Substantia nigra (tissue), 51 donors: ENCODE measurements at places on chromosomes 1 and 21.

GRCh38 chr1:225780630-225781029, 3.0 kb downstream of the SRP9 start:
- DNase-seq: no peak

- DNase-seq: no peak
Measured at GRCh38 chr21:45786660-45787059, 143.1 kb downstream of the PCBP3 start.

- DNase-seq: no peak
Measured at GRCh38 chr1:116286541-116286971, 86.5 kb upstream of the ATP1A1 start.

GRCh38 chr1:184156521-184157393, 105.2 kb downstream of the TSEN15 start:
- no peak for DNase-seq

DNA sequence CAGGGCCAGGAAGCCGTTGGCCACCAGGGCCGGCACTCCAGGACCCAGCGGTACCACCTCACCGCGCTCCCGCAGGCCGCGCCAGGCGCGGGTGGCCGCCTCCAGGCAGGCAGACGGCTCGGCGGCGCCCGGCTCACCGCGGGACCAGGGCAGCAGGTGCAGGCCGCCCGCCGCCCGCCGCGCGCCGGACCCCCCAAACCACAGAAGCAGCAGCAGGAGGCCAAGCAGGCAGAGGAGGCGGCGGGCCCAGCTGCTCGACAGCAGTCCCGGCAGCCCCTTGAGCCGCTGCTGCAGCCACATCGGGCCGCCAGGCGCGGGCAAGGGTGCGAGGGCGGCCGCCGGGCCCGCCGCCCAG, 312 bp downstream of the KIAA2013 start:
- peak; percentile 43 for DNase-seq

- DNase-seq: peak; percentile 27
Measured at GRCh38 chr1:56550138-56550858, 29.1 kb downstream of the PLPP3 start.

DNA sequence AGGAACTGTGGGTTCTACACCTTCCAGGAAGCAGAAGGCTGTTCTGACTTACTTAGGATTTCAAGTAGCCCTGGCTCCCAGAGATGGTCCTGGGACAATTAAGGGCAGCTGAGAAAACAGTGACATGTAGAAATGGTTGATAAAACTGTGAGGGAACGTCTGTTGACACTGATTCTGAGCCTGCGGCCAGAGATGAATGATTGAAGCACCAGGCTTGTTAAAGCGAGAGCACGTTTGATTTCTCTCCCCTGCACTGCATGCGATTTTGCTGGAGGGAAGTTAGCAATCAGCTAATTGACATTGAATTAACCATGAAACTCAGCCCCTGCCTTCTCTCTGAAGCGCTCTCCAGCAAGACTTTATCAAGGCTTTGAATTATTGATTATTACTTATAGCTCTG, 29.9 kb upstream of the POU3F1 start:
- DNase-seq: no peak

GRCh38 chr1:89987159-89987819, 7.6 kb upstream of the ZNF326 start:
- DNase-seq: peak; percentile 61

DNA sequence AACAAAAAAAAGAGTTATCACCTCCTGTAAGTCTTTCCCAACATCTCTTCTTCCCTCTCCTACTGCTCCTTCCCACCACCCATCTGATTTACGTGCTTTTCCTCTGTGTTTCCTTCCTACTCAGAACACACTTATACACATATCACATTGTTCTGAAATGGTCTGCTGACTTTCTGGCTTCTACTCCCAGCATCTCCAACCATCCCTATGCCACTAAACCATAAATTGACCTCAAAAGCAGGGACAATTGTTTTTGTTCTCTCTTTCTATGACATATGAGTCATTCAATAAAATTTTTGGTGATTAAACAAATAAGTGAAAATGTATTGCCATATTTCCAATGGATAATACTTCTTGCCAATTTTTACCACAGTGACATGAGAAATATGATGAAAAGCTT, 8.2 kb downstream of the GOLPH3L start:
- DNase-seq: no peak

DNA sequence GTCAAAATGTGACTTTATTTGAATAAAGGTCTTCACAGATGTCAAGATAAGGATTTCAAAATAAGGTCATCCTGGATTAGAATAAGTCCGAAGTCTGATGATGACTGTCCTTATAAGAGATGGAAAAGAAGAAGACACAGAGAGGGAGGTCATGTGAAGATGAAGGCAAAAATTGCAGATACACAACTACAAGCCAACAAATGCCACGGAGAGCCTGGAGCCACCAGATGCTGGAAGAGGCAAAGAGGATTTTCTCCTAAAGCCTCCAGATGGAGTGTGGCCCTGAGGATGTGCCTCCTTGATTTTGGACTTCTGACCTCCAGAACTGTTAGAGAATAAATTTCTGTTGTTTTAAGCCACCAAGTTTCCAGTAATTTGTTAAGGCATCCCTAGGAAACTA, 31.2 kb downstream of the SLAMF1 start:
- no peak for DNase-seq

DNA sequence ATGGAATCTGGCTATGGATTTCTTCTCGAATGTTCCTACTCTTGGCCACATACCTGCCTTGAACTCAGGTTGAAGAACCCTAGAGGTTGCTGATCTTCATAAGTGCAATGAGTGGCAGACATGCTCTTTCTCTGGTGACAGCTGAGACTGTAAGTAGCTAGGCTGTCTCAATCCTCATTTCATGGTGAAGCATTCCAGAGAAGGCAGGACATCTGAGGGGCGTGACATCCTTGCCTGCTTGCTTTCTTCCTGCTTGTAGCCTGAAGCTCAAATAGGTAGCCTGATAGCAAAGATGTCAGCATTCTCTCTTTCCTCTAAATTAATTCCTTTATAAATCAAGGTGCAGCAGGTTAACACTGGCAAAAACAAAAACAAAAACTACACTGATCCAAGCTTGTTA, 114.6 kb upstream of the MAGI3 start:
- DNase-seq: no peak

GRCh38 chr1:35850051-35850450, 33.0 kb upstream of the AGO1 start:
- DNase-seq: no peak

GRCh38 chr1:44847845-44848244, 4.8 kb upstream of the PTCH2 start:
- no peak for DNase-seq

GRCh38 chr1:202681736-202682420, 28.4 kb downstream of the SYT2 start:
- no peak for DNase-seq

DNA sequence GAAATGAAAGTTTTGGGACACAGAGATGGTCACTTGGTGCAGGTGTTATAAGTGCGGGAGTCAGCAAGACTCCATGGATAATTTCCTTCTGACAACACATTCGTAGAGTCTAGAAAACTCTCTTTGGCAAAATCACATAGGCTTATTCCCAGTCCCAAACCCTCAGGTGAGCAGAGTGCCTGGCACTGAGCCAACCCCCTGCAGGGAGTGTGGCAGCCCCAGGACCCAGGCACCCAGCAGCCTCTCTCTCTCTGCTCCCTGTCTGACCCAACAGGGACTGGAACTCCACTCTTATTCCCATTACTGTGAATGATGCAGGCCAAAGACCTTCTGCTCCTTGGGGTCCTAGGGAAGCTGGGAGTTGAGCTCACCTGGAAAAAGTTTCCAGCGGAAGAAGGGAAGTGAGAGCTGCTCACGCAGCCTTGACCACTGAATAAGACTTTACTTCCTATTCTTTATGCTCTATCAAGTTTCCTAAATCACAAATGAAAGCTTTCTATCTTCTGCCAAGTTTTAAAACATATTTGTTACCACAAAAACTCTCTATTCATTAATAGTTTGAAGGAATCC, 132.6 kb upstream of the ETV3 start:
- no peak for DNase-seq

DNA sequence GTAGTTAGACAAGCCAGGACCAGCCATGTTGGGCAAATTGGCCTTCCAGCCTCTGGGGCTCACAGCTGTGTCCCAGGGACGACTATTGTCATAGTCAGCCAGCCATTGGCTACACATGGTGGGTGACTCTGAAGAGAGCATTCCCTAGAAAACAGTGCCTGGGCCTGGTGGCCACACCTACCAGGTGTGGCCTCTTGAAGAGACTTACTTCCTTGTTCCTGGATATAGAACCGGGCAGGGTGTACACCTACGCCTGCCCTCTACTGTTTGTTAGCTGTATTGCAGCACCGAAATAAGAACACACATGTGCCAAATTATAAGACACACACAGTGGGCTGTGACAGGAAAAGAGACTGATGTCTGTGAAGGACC, 134.6 kb upstream of the ARHGEF16 start:
- no peak for DNase-seq

GRCh38 chr1:4017636-4018365, 117.7 kb upstream of the C1orf174 start:
- DNase-seq: no peak

DNA sequence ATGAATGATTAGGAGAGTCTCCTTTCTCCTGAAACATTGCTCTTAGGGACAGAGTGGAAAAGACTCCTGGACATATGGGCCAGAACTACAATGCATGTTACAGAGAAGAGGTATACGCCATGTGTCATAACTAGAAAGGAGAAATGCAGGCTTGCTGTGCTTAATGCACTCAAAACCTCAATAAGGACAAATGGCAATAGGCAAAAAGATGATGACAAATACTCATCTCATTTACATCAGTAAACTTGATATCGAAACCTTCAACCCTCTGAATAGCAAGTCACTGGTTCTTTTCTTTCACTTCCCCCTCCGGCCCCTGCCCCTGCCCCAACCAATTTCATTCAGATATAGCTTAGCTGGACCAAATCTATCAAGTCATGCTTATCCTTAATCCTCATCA, 1.9 kb upstream of the GPR88 start:
- DNase-seq: no peak

DNA sequence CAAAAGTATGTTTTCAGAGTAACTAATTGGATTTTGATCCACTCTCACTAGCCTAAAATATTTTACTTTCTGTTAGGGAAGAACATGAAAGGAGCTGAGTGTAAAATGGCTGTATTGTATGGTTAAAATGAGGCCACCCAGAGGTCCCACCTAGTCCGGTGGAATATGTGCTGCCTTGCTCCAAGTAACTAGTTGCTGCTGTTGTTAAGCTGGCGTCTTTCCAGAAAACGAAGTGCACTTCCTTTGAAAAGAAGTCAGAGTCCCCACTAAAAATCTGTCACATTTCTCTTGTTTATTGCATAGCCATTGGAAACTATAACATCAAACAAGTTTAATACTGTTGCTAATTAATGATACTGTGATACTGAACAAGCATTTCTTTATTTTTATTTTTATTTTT, 3.2 kb downstream of the SLC25A33 start:
- no peak for DNase-seq

- DNase-seq: no peak
Measured at GRCh38 chr1:54298284-54299033, 98.5 kb downstream of the MRPL37 start.

- DNase-seq: no peak
Measured at GRCh38 chr1:239061770-239062169, 324.6 kb upstream of the CHRM3 start.

DNA sequence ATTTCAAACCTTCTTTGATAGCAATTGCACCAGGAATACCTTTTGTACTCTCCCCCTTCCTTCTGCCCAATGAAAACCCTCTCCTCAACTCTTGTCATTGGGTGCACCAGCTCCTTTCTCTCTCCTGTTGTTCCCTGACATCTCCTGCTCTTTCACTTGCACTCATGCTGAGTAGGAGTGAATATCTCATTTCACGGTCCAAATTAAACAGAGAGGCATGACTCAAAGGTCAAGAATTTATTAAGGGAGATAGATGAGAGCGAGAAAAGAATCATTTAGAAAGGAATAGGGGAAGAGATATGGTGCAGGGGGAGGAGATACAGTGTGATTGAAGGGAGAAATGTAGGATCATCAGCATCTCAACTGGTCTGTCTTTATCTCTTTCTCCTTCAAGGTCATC, 22.1 kb downstream of the AIM2 start:
- no peak for DNase-seq

DNA sequence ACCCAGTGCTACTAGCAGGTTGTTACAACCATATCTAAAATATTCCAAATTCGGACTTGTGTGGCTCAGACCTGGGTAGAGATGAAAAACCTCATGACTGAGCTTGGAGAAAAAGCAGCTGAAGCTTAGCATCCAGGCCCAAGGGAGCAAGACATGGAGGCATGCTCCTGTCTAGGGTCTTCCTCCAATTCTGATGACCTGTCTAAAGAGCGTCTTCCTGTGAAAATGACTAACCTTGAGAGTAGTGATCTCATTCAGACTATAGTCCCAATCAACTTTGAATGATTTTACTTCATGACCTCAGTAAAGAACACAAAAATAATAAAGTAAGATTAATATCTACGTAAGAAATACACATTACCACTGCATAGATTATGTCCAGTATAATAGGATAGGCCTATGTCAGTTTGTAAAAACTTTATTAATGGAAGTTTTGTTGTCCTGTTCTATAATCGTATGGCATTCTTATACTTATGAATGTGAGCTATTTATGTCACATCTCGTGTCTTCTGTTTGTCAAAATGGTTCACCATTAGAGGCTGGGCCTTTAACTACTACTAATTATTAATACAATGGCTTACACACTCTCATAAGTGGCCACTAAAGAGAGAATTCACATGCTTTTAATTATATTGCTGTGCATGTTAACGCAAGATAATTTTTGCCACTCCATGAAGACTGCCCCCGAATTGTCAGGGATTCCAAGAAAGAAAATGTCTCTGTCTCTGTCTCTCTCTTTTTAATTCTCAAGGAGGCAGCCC, 201.3 kb downstream of the NCAM2 start:
- DNase-seq: no peak

DNA sequence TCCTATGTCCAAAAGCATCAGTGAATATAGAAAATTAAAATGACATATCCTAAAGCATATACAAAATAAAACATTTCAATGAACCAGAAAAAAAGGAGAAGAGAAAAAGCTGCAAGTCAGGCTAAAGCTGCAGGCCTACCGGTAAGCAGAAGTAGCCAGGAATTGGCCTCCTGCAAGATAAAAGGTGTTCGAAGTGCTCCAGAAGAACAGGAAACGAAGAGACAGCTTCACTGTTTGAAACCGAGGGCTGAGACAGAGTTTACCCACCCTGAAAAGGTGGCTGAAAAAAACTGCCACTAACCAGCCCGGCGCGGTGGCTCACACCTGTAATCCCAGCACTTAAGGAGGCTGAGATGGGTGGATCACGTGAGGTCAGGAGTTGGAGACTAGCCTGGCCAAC, 37.4 kb downstream of the NSL1 start:
- no peak for DNase-seq

DNA sequence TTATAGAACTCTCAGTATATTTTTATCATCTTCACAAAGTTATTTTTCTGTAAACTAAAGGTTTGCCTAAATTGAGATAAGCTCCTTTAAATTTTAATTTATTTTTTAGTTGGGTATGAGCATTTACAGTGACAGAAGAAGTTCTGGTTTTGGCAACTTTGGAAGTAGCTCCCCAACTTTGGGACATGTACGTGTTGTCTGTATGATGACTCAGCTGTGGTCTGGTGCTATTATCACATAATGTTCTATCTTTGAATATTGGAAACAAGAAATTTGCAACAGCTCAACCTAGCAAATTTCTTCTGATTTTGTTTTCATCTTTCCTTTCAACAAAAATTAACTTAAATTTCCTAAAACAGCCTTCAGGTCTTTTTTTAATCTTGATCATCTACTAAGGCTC, 46.6 kb upstream of the C1orf105 start:
- DNase-seq: no peak

- peak; percentile 28 for DNase-seq
Measured at GRCh38 chr1:223531742-223532341, 133.7 kb downstream of the CAPN8 start.

GRCh38 chr1:110060034-110060661, 10.3 kb downstream of the ALX3 start:
- peak; percentile 25 for DNase-seq

GRCh38 chr1:176164014-176164678, 42.9 kb downstream of the COP1 start:
- DNase-seq: no peak
